G401 (cell line): ENCODE measurements at places on chromosomes 3 and 15. TPM values are rescaled to one million over a fixed set of nuclear protein-coding genes. Genes with fewer than 3 reads are reported as not detected.

DNA sequence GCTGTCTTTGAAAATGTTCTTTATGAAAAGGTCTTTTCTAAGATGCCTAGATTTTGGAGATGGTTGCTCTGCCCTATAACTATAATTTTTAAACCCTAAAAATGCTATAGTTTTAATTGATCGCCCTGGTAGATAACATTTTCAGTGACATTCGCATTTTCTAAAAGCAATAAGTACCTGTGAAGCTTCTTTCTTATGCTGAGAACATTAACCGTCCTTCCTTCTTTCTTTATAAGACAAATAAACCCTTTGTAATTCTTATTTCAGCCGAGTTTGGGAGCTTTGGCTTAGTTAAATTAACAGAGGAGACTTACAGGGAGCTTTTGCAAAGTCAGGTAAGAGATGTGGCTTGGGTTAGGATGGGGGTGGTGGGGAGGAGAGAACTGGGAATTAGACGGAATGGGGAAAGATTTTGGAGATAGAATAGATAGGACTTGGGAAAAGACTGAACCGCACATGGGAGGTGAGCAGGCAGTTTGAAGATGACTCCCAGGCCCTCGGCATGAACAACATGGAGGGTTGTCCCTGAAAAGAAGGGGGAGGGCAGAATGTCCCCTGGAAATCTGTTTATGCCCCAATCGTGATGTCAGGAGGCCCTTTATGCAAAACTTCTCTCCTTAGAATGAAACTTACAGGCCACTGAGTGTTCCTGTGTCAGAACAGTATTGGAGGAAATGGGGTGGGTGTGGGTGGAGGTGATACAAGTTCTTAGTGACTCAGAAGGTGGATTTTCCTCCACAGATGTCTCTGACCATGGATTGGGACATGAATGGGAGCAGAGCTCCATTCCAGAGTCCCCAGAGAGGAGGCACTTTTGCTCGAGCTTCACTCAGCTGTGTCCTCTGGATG is 76.2 kb upstream of the LARS2 start:
- DNase-seq, result no peak

The TP63 gene
- not detected in 2 replicates for total RNA-seq

- DNase-seq, result peak; percentile 9
Observed at GRCh38 chr3:140499114-140499757, 178.6 kb upstream of the TRIM42 start.

The GUCA1C gene
- not detected in 2 replicates for total RNA-seq

DNA sequence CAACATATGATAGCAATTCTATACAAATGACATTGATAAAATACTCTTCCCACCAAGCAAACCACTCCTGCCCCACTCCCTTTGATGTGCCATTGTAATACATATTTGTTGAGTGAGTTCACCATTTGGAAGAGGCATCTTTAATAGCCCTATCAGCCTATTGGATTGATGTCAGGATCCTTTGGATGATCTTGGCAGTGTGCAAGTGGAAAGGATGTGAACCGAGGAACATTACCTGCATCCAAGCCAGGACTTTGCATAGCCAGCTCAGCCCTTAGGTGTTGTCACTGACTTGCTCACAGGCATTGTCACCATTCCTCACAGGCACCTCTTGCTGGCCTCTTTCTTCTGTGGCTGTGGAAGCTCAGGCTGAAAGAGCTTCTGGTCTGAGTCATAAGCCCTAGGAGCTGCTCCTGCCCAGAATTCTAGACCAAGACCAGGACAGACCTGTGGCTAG is 16.5 kb upstream of the TIMP4 start:
- DNase-seq, result peak; percentile 66

GRCh38 chr3:149055575-149055974 is 30.8 kb downstream of the HLTF start:
- DNase-seq, result no peak

DNA sequence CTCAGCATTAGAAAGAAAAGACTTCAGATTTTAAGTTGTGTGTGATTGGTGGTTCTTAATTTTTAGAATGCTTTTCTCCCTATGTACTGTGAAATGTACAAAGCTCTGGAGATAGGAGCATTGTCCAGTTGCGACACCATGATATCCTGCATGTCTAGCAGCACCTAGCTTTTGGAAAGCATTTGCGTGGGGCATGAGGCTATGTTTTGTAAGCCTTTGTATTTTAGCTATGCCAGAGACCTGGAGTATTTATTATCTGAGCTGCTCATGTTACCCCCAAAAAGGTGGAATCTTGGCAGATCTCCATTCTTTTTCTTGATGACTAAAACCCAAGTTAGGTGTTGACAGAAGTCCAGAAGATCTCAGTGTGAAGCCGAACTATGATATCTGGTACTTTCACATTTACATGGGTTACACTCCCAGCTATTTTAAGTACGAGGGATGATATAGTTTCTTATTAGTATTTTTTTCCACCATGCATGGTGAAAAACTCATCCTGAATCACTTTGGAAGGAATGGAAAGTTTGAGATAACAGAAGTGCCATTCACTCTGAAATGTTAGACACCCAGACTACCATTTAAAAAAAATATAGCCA is 126.7 kb upstream of the SAMMSON start:
- DNase-seq, result no peak

The PPARG gene
- total RNA-seq, result not detected in 2 replicates

GRCh38 chr15:78080088-78080460 is 2.6 kb upstream of the TBC1D2B start:
- no peak for DNase-seq

The OR5K2 gene
- total RNA-seq, result not detected in 2 replicates

- DNase-seq, result no peak
Observed at GRCh38 chr3:194833114-194833910, 147.6 kb downstream of the FAM43A start.

GRCh38 chr3:159390656-159391212 is 588.9 kb downstream of the MFSD1 start:
- DNase-seq, result no peak

The LDHAL6B gene
- not detected in 2 replicates for total RNA-seq

The DOCK3 gene
- total RNA-seq, result 0.80 and 1.7 TPM in 2 replicates

DNA sequence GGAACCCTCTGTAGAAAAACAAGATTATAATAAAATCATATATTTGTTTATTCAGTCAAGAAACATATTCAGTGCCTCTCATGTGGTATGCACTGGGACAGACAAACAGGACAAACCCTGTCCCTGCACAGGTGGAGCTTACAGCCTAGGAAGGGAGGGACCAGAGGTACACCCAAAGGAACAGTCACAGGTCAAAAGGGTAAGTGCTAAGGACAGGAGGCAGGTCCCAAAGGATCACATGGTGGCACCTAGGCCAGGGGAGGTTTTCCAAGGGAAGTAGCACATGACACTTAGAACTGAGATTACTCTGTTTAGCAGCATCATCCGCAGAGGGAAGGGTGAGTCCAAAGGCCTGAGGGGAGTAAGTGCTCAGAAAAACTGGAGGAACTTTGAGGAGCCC is 254.4 kb upstream of the ARRDC4 start:
- DNase-seq, result no peak

The CADM2 gene
- not detected in 2 replicates for total RNA-seq

GRCh38 chr15:49215768-49216739 is 46.0 kb downstream of the GALK2 start:
- DNase-seq, result no peak

DNA sequence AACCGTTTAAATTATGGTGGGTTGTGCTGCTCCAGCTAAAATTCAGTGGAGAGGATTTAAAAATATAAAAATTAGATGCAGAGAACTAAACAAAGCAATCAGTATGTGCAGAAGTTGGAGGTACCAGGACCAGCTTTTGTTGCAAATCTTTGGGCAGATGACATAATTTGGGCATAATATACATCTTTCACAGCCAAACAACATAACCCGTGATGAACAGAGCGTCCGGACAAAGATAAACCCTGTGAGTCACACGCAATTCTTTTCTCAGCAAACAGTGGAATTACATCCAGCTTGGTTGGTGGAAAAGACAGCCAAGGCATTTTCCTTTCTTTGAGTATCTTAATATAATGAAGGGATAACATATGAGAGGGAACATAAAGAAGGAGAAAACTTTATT is 419.4 kb upstream of the ADAMTS9 start:
- no peak for DNase-seq

DNA sequence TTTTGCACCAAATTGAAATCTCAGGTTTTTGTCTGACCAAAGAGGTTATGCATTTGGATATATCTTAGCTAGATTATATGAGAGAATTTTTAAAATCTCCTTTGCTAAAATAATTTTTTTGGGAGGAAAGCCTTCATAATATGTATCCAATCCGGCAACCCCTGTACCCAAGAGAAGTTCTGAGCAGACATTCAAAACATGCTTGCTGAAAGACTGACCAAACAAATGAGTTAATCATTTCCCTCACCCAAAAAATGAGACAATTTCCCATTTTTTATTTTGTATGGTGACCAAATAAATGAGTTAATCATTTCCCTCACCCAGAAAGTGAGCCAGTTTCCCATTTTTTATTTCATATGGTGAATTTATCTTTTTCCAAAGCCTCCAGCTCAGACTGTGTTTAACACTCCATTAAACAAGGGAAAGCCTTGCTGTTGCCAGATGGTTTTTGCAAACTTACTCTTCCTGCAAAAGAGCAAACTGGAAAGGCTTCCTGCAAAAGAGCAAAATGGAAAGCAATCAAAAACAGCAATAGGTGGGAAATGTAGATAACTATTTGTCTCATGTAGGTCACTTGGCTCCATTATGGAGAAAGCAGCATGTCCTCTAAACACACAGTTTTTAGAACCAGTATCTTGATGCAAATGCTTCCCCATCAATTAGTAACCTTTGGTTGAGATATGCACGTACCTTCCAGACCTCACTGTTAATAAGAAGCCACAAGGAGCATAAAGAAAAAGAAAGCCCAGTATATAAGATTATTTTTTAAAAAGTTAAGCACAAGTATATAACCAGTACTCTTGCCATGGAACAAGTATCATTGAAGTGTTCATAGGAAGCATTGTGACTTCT is 78.4 kb upstream of the OSTN start:
- no peak for DNase-seq

DNA sequence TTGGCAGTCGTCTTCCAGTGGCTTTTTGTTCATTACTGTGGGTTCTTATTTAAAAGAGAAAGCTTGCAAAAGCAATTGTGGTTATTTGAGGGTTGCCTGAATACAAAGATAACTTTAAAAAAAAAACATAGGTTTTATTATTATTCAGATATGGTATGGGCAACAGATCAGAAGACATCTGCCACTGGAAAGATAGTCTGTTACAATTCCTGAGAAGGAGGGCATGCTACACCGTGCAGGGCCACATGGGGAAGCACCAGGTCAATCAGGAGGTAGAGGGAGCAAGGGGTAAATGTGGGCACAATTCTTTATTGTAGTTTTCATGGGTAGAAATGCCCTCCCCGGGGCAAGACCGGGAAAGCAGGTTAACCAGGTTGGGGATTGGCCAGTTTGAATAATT is 46.5 kb downstream of the BBS4 start:
- no peak for DNase-seq

- DNase-seq, result no peak
Observed at GRCh38 chr3:536417-536813, 339.9 kb downstream of the CHL1 start.

GRCh38 chr3:119990888-119991287 is 103.4 kb downstream of the GSK3B start:
- no peak for DNase-seq

The IL5RA gene
- not detected in 2 replicates for total RNA-seq

GRCh38 chr3:22685597-22685996 is 517.5 kb upstream of the UBE2E2 start:
- no peak for DNase-seq

GRCh38 chr3:120276767-120277166 is 8.3 kb downstream of the GPR156 start:
- DNase-seq, result no peak

DNA sequence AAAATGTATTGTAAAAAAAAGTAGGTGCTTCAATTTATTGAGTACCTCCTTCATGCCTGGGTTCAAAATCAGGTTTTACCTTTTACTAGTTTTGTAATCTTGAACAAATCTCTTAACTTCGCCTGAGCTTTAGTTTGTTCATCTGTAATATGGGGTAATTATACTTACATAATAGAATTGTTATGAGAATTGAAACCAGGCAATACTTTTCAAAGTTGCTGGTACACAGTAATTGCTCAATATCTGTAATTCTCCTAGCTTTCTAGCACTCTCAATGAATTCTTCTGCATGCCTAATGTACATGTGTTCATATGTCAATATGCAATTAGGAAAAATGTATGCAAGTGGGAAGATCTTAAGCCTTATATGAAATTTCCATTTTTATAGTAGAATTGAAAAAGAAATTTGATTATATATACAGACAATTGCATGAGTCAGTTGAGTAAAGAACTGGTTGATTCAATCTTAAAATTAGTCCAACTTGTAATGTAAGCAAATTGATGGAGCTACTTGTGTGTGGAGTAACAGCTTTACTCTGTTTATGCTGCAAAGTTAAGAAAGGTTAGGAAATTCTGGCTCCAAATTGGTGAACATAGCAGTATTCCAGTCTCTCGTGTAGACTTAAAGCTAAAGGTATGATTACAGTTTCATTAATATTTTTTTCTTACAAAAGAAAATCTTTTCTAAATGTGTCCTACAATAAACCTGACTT is 4.1 kb downstream of the TNFSF10 start:
- DNase-seq, result no peak
